GM13976 (cell line): ENCODE measurements at places on chromosomes 11 and 22.

- no peak for DNase-seq
Observed at GRCh38 chr11:130798280-130798679, 118.0 kb downstream of the SNX19 start.

GRCh38 chr11:123653483-123653826 is 969 bp downstream of the SCN3B start:
- DNase-seq = no peak

DNA sequence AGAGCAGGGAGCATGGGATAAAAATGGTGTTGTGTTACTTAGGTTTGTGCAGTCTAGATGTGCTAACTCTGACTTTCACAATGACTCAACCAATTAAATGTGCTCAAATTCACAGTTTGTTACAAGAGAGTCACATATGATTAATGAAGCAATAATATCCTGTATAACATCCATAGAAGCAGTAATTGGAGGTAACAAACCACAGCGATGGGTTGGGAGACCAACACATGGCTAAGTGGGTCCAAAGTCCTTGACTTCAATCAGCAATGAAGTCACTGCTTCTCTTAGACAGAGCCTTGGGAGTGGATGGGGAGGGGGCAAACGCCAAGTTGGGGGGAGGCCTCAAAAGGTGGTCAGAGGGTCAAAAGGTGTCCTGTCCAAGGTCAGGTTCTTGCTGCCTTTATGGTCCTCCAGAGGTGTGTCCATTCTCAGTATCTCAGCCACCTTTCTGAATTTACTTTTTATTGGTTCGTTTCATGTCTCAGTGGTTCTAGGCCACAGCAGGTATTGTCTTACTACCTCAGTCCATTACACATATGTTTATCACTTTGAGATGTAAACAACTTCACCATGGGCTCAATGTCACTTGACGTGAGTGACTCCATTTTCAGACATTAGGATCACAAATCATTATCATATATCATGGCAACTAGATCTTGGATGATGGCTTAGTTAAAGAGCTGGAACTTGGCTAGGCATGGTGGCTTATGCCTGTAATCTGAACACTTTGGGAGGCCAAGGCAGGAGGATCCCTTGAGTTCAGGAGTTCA is 32.4 kb downstream of the SLN start:
- no peak for DNase-seq

GRCh38 chr22:42317008-42317407 is 46.6 kb upstream of the TCF20 start:
- DNase-seq = no peak

DNA sequence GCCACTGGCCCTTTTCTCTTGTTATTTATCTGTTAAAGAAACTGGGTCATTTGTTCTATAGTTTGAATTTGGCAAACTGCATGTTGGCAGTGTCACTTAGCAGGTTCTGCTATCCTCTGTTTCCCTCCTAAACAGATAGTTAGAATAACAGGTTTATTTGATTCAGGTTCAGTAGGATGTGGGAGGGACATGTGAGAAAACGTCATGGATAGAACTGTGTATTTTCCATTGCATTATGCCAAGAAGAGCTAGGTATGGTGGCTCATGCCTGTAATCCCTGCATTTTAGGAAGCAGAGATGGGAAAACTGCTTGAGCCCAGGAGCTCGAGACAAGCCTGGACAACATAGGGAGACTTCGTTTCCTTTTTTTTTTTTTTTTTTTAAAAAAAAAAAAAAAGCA is 24.3 kb downstream of the PATL1 start:
- no peak for DNase-seq

DNA sequence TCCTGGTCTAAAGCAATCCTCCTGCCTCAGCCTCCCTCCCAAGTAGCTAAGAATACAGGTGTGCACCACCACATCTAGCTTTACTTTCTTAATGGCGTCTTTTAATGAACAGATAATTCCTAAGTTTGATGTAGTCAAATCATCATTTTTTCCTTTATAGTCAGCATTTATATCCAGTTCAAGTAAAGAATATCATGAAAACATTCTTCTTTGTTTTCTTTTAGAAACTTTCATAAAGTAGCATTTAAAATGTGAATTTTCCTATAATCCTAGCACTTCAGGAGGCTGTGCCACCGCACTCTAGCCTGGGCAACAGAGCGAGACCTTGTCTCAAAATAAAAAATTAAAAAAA is 61.6 kb downstream of the RBFOX2 start:
- no peak for DNase-seq

- no peak for DNase-seq
Observed at GRCh38 chr11:64222651-64223000, 3.4 kb downstream of the TRPT1 start.

- DNase-seq = no peak
Observed at GRCh38 chr11:47960015-47960414, 20.3 kb upstream of the PTPRJ start.

DNA sequence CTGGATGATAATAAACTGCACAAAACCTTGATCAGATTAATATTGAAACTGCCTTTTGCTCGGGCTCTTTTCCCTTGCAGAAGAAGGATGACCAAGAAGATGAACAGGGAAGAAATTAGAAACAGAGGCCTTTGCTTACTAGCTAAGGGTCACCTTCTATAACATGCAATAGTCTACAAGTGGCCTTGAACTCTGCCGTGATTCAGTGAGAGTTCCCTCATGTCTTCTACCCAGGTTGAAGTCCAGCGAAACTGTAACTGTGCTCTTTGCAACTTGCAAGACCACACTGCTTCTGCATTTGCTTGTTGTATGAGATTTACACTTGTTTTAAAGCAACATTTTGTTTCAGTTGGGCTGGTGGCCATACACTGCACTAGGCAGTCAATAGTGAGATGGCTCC is 108.4 kb downstream of the IGLL1 start:
- DNase-seq = no peak

- no peak for DNase-seq
Observed at GRCh38 chr11:103773537-103773936, 262.9 kb upstream of the DDI1 start.

GRCh38 chr11:82855616-82856015 is 44.6 kb downstream of the PRCP start:
- DNase-seq = no peak

GRCh38 chr11:123797541-123797940 is 8.6 kb downstream of the OR6M1 start:
- DNase-seq = no peak

- DNase-seq = no peak
Observed at GRCh38 chr11:10857459-10857708, 469 bp downstream of the ZBED5 start.

DNA sequence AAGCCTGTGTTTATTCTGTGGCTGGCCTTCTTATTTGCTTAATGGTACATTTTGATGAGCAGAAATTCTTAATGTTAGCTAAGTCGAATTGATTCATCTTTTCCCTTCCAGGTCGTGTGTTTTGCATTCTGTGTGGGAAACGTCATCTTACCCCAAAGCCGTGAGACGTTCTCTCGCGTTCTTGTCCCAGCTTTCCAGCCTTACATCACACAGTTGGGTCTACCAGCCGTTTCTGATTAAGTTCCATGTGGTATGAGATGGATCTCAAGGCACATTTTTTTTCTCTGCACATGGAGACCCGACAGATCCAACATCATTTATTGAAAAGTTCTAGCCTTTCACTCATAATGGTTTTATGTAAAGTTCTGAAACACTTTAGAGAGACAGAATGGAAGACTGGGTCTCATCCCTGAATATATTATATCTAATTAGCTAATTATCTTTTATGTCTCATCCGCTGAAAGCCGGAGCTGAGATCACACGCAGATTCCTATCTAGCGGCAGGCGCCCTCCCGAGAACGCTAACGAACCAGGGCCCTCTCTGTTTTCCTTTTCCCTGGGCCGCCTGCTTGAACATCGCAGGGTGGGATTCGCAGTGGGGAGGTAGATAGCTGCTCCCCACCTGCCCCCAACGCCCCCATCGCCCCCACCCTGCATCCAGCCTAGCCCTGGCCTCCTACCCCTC is 1162.2 kb downstream of the BRD1 start:
- no peak for DNase-seq

DNA sequence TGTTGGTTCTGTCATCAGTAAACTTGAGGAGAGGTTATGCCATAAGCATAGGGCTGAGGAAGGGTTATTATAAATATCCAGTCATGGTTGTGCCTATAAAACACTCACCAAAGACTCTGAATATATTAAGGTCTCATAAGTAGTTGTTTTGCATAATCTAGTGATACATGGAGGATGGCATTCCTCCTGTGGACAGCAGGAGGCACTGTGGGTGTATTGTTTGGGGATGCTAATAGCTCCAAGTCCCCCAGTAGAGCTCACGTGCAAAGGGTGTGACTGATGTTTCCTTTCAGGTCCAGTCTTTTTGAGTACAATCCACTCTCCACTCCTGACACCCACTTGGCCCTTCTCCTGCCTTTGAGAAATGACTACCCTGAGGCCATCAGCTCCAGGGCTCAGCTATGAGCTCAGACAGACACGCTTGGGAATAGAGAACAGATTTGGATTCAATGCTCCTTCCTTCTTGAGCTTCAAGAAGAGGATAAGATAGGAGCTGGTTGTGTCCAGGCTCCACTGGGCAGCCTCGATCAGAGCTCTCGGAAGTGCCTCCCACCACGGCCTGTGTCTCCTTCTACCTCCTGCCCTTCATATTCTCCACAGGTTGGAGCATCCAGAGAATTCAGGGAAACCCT is 85.2 kb upstream of the IGLL5 start:
- no peak for DNase-seq
